NCI-H1417 (cell line): ENCODE measurements at places on chromosomes 1 and 21.

GRCh38 chr1:34342334-34342733 lies 165.6 kb downstream of the C1orf94 start:
- peak; percentile 5 for DNase-seq

GRCh38 chr1:81388435-81388834 lies 412.3 kb upstream of the ADGRL2 start:
- no peak for DNase-seq

DNA sequence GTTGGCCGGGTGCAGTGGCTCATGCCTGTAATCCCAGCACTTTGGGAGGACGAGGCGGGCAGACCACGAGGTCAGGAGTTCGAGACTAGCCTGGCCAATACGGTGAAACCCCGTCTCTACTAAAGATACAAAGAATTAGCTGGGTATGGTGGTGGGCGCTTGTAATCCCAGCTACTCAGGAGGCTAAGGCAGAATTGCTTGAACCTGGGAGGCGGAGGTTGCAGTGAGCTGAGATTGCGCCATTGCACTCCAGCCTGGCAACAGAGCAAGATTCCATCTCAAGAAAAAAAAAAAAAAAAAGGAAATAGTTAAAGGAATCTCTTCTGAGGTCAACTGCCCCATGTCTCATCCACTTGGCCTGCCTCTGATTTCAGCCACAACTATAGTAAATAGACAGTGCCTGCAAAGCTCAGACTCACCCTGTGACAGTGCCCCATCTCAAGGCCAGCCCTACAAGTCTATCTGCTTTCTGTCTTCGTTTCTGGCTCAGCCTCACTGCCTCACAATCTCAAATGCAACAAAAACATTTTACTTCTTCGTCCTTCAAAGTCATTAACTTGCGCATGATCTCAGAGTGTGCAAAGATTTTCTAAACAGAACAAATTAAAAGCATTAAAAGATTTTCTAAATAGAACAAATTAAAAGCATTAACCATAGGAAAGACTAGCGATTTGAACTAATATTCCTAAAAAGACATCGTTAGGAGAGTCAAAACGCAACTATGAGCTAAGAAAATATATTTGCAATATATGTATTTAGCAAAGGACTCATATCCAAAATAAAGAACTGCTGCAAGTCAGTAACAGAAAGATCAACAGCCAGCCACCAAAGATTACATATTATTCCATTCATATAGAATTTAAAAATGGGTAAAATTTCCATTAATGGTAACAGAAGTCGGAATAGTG lies 65.0 kb upstream of the PRDX6 start:
- DNase-seq, result no peak

DNA sequence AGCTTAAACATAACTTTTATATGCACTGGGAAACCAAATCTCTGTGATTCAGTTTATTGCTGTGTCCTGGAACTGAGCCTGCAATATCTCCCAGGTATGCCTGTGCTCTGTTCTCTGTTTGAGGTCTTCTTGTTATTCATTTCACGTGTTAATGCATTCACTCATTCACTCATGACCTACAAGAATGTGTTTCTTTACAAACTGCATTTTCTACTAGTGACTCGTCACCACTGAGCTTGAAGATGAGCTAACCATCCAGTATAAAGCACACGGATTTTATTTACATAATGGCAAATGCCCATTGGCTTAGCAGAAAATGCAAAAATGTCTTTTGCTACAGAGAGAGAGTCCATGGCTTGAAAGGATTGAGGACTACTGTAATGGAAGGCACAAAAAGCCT lies 75.0 kb upstream of the DUSP10 start:
- DNase-seq, result no peak

GRCh38 chr1:51622455-51622913 lies 5.6 kb downstream of the OSBPL9 start:
- DNase-seq, result peak; percentile 92

GRCh38 chr1:17365293-17365692 lies 6.7 kb upstream of the PADI6 start:
- no peak for DNase-seq

DNA sequence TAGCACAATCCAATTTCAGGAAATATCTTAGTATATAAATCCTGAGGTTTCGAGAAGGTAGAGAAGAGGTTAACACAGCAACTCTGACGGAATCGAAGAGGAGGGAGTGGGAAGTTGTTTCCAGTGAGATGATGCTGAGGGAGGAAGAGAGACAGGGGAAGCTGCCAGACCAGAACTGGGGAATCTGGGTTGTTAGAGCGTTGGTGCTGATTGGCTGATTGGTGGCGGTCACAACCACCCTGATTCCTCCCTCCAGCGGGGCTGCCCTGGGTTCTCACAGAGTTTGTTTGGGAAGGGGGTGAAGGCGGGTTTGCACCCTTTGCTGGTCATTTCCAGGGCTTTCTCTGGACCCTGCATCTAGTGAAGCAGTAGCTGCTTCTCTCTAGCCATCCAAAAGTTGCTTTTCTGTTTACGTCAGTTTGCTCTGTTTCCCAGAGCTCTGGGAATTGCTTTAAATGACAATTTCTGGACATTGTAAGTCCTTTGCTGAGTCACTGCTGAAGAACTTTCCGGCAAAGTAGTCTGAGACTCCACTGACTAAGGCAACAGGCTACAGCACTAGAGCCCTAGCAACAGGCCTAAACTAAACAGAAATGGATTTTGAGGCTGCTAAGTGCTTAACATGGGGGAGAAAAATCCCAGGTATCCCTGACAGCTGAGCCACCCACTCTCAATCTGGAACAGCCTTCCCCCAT lies 90.1 kb downstream of the TENT5C start:
- DNase-seq, result no peak

- DNase-seq, result no peak
These were observed 3.7 kb downstream of the FASLG start for GRCh38 chr1:172662464-172663109.

- DNase-seq, result no peak
These were observed 44.3 kb downstream of the TMEM51 start for GRCh38 chr1:15197591-15198447.

DNA sequence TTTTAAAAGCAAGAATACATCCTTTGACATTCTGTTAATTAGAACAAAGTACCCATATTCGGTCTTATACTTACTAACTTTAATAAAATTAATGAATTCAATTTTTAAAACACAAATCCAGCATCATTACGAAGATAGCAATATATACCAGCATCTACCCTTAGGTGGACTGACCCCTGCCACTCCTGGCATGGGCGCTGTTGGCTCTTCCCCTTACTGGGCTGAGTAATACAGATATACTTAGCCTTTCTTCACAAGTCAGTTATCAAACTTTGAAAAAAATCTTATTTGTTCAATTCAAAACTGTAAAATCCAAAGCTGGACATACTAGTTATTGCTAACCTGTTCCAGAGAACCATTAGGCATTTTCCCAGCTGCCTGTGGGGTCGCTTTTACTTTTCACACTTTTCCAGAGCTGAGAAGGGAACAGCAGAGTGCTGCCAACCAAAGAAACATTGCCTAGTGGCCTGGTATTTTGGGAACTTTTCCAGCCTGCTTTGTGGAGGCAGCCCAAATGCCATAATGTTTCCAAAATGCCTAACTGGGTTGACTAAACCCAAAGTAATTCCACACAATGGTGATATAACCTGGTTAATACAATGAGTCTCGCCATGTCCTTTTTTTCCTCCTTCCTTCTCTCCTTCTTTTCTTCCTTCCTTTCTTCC lies 424.7 kb upstream of the ADGRL2 start:
- no peak for DNase-seq

GRCh38 chr1:145959333-145959732 lies 1.5 kb upstream of the LIX1L start:
- no peak for DNase-seq

- DNase-seq, result no peak
These were observed 18.8 kb upstream of the ARTN start for GRCh38 chr1:43914576-43915525.

DNA sequence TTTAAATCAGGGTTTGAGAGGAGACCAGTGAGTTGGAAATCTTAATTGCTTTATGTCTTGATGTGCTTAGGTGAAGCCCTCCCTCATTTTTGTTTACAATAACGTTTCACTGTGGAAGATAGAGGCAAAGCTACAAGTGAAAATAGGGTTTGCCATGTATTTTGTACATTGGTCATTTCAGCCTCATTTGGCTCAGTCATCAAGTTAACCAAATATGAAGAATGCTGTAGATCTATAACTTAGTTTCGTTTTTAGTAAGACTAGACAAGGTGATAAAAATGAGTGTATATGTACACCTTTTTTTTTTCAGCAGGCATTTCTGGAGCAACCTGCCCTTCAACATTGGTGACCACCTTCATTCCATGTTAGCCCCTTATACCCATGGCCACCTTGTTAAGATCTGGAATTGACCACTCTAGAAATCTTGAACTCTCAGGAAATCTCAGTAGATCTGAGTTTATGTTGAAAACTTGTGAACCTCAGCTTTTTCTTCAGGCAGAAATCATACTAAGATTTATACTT lies 2.9 kb downstream of the NFYC start:
- DNase-seq, result no peak

DNA sequence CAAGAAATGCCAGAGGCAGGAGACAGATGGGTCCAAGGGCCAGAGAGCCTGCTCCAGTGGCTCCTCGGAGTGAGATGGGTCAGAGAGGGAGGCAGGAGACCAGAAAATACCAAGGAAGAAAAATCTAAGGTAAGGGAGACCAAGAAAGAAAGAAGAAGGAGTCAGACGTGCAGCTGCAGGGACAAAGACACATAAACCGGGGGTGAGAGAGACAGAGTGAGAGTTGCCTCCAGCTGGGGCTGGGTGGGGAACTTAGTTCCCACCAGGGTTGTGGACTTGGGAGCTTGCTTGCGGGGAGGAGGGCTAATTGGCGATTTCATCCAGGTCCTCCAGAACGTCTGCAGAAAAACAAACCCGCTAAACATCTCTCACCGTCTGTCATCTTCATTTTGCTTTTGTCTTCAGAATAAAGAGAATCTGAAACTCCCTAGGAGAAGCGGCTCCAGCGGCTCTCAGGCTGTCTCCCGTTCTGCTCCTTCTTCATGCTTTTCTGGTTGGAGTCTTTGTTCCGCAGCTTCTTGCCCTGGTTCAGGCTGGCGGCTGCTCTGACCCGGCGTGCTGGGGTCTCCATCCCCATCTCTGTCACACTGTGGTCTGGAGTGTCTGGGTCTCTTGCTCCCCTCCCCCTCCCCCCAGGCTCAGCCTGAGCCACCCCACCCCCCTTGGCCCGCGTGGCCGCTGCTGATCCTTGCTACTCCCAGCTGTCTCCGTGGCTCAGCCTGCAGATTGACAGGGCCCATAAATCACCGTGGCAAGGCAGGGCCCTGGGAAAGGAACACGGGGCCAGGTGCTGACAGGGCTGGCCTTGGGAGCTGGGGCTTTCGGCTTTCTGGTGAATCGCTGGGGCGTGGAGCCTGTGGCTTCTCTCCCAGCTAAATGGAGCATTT lies 66.6 kb downstream of the UBIAD1 start:
- peak; percentile 94 for DNase-seq
